Metanephros (tissue), 2 donors: ENCODE measurements at places on chromosomes 4 and X. TPM values are rescaled to one million over a fixed set of nuclear protein-coding genes. Genes with fewer than 3 reads are reported as not detected.

GPAT3 gene
- total RNA-seq = 32.4 TPM

TMSB15A gene
- 13.9 TPM for total RNA-seq

RBBP7 gene
- 115 TPM for total RNA-seq

GRK4 gene
- total RNA-seq = 6.7 TPM

ASB11 gene
- total RNA-seq = 5.3 TPM

SMAD1 gene
- total RNA-seq = 46.9 TPM

BCOR gene
- total RNA-seq = 76.0 TPM

GYPA gene
- total RNA-seq = 12.8 TPM

GRPR gene
- total RNA-seq = 0.35 TPM

MSN gene
- total RNA-seq = 120 TPM
